NCI-H2081 treated with DMSO at 0.1 percent for 48 hours (cell line): ENCODE measurements at places on chromosomes 7 and 10.

DNA sequence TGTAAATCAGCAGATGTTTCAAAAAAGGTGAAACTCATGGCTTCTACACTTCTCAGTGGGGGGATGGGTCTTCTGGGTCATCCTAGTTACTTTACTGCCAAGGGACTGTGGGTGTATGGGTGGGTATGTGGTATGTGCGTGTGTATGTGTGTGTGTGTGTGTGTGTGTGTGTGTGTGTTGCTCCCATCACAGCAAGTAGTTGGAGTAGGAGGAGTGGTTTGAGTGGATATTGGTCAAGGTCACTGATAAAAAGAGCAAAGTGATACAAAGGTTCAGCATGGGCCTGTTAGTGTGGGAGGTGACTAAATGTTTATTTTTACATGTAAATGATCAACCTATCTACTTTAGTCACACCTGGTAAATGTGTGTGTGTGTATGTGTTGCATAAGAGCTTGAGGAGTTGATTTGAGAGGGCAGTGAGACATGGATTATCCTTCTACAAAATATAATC, 11.8 kb upstream of the COBL start:
- no peak for DNase-seq

- no peak for DNase-seq
These were observed 73.4 kb downstream of the SGMS1 start for GRCh38 chr10:50550291-50550839.

GRCh38 chr10:14543046-14543903, 212.6 kb upstream of the FRMD4A start:
- DNase-seq, result no peak

DNA sequence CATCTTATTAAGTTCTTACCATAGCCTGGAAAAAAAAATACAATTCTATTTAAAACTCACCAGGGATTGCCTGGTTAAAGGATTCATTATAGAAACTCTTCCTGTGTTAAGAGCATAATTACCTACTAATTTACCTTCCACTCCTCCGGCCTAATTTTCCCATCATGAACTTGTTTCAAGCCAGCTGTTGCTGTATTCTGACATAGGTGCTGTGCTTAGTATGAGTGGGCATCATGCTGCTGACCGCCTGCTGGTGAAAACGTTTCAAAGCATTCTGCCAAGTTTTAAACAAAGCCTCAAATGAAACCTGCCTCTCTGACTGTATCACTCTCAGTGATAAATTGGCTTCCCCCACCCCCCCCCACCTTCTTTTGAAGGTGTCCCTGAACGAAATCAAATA, 47.8 kb upstream of the KCNMA1 start:
- DNase-seq, result peak; percentile 84

- DNase-seq, result no peak
These were observed 561.2 kb upstream of the PHF14 start for GRCh38 chr7:10412422-10413019.

DNA sequence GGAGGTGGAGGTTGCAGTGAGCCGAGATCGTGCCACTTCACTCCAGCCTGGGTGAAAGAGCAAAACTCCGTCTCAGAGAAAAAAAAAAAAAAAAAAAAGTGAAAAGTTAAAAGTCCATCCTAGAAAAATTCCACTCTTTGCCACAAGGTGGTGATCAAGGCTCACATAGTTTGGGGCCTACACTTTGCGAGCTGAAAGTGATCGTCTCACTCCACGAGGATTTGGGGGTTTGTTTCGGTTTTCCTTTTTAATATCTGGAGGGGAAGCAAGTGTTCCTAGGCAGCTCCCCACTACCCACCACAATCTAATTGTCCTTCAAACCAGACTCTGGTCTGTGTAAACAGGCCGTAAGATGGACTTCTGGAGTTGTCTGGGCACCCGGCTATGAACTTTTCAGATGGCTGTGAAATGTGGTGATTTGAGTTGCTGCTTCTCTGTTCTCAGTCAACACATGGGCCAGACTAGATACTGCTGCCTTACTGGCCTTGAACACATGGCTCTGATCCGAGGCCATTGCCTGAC, 27.1 kb downstream of the PRLHR start:
- DNase-seq, result no peak

- no peak for DNase-seq
These were observed 92.9 kb upstream of the DUSP5 start for GRCh38 chr10:110404825-110405224.

DNA sequence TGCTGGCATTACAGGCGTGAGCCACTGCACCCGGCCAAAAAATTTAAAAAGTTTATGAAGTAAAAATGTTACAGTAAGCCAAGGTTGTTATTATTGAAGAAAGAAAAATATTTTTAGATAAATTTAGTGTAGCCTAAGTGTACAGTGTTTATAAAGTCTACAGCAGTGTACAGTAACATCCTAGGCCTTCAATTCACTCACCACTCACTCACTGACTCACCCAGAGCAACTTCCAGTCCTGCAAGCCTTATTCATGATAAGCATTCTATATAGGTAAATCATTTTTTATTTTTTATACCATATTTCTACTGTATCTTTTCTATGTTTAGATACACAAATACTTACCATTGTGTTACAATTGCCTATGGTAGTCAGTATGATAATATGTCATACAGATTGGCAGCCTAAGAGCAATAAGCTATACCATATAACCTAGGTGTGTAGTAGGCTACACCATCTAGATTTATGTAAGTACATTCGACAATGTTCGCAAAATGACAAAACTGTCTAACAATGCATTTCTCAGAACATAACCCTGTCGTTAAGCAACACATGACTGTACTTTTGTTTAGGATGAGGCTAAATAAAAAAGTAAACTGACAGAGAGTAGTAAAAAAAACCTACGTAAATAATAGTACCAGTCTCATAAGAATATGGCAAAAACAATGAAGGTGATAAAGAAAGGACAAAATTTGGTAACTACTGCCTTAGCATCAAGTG, 77.8 kb upstream of the FAM133B start:
- DNase-seq, result no peak

DNA sequence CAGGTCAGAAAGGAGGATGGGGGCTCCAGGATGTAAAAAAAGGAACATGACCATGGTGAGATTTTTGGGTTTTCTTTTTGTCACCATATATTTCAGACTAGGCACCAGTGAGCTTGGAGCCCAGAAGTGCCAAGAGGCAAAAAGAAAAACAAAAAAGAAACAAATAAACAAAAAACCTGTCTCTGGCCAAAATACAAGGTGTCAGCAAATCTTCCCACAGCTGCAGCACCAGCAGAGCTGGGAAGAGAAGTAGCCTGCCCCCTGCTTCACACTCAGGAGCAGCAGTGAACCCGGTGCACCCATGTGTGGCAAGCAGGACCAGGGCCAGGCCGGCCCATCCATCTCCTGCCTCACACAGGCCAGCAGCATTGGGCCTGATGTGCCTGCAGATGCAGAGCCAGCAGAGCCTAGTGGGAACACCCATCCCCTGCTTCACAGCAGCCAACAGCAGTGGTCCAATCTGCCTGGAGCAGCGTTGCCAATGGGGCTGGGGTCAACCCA, 34.7 kb upstream of the C10orf71 start:
- DNase-seq, result no peak

GRCh38 chr7:45084336-45084735, 4.4 kb downstream of the NACAD start:
- DNase-seq, result no peak

DNA sequence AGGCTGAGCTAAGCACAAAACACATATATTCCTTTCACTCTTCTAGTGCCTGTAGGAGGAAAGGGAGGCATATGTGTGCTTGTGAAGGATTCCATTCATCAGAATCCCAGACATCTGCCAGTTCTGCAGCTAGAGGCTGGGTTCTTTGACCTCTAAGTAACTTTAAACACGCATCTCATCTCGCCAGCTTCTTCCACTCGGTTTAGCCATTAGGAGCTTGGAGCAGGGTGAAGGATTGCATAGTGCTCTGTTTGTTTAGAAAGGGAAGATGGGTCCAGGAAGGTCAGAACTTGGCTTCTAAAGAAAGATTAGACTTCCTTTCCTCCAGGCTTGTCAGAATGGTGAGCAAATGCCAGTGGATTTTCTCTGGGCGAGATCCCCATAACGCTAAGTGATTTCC, 43.6 kb downstream of the HK1 start:
- DNase-seq, result no peak
